ENCODE measurements at places on chromosomes 4 and X. TPM values are rescaled to one million over a fixed set of nuclear protein-coding genes. Genes with fewer than 3 reads are reported as not detected.
A peak's percentile ranks its signal among the peaks of the same experiment; 100 is the strongest.

The PFKFB1 gene
- not detected for total RNA-seq

The GPR82 gene
- not detected for total RNA-seq

The PROM1 gene
- total RNA-seq = 3.1 TPM

The MAOA gene
- 0.32 TPM for total RNA-seq

The YIPF6 gene
- total RNA-seq = 55.5 TPM

The MAGEB10 gene
- total RNA-seq = not detected

The TRIM61 gene
- total RNA-seq = not detected

The GABRE gene
- total RNA-seq = not detected

The CTAG2 gene
- total RNA-seq = 1.0 TPM

DNA sequence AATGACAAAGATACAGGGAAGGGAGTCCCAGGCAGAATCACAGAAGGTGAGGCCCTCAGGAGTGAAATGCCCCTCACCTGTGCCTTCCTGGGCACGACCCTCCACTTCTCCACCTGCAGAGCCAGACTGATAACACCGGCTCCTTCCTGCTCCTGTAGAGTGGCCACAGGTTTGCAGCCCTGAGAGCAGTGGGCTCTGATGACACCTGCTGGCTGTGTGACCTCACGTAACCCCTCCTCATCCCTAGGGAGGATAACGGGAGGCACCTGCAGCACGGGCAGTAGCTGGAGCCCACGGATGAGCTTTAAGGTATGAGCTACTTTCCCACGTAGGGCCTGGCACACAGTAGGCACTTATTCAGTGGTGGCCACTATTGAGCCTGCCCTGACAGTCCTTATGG lies 25.5 kb upstream of the MAN2B2 start:
- DNase-seq = no peak

DNA sequence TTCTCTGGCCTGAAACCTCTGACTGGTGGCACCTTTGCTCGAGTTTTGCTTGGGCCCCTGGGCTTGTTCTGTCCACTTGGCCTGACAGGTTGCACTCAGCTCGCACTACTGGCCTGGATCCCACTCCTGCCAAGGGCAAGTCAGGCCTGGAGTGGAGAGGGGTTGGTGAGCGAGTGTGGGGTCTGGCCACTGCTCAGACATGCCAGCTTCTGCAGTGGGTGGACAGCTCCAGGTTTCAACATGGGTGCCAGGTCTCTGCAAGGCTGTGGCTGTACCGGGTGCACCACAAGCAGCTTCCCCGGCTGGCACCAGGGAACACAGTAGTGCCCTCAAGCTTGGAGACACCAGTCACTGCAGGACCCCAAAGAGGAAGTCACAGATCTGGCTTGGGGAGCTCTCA lies 91.6 kb upstream of the CXorf51A start:
- no peak for DNase-seq

- no peak for DNase-seq
Observed at GRCh38 chr4:24089851-24090534, 200.1 kb upstream of the PPARGC1A start.

- no peak for DNase-seq
Observed at GRCh38 chr4:35653451-35653850, 590.9 kb downstream of the ARAP2 start.

GRCh38 chr4:184234155-184234554 lies 16.5 kb upstream of the ENPP6 start:
- DNase-seq = no peak

DNA sequence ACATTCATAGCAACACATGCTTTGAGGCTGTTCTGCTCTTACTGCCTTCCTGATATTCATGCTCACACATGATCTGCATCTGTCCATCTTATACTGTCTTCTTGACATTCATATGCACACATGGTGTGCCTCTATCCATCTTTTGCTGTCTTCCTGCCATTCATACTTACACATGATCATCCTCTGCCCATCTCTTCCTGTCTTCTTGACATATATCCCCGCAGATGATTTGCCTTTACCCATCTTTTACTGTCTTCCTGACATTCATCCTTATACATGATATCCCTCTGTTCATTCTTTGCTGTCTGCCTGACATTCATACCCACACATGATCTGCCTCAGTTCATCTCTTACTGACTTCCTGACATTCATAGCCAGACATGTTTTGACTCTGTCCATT lies 36.8 kb downstream of the SCML1 start:
- no peak for DNase-seq

DNA sequence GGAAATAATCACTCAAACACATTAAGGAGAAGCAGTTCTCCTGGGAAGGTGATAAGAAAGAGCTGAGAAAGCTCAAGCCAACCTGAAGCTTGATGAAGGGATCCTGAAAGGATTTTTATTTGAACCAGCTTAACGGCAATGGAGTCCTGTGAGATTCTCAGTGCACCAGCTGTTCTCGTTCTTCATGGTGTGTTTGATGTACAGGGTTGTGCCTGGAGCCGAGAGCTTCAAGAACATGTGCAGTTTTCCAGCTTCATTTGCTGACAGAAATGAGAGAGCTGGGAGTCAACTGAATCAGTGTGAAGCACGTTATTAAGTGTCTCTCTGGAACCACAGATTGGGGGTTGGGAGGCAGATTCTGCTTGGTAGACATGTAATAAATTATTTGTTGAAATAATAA lies 115.7 kb downstream of the ANKRD50 start:
- no peak for DNase-seq

DNA sequence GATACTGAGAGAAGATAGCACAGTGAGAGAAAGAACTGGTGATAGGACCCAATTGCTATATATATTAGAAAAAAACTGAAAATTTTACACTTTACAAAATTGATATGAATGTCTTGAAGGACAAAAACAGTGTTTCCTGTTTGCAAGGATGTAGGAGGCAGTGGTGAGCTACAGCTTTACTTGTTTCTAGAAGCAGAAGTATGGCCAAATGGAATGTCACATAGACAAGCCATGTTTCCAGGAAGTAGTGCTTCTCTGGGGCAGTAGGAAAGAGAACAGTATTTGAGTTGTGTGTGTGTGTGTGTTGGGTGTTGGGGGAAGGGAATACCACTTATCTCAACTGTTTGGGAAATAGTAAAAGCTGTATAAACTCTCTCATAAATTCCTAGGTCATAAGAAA lies 60.9 kb upstream of the IBSP start:
- DNase-seq = peak; percentile 2

GRCh38 chr4:123553279-123553678 lies 156.7 kb downstream of the SPRY1 start:
- no peak for DNase-seq

DNA sequence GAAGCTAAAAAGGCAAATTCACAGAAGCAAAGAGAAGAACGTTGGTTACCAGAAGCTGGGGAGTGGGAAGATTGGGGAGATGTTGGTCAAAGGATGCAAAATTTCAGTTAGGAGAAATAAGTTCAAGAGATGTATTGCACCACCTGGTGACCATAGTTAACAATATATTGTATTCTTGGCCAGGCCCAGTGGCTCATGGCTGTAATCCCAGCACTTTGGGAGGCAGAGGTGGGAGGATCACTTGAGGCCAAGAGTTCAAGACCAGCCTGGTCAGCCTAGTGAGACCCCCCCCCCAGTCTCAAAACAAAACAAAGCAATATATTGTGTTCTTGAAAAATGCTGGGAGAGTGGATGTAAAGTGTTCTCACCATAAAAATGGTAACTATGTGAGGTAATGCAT lies 67.9 kb downstream of the TAB3 start:
- DNase-seq = peak; percentile 15

- DNase-seq = peak; percentile 2
Observed at GRCh38 chr4:17613761-17614415, 553 bp upstream of the MED28 start.

DNA sequence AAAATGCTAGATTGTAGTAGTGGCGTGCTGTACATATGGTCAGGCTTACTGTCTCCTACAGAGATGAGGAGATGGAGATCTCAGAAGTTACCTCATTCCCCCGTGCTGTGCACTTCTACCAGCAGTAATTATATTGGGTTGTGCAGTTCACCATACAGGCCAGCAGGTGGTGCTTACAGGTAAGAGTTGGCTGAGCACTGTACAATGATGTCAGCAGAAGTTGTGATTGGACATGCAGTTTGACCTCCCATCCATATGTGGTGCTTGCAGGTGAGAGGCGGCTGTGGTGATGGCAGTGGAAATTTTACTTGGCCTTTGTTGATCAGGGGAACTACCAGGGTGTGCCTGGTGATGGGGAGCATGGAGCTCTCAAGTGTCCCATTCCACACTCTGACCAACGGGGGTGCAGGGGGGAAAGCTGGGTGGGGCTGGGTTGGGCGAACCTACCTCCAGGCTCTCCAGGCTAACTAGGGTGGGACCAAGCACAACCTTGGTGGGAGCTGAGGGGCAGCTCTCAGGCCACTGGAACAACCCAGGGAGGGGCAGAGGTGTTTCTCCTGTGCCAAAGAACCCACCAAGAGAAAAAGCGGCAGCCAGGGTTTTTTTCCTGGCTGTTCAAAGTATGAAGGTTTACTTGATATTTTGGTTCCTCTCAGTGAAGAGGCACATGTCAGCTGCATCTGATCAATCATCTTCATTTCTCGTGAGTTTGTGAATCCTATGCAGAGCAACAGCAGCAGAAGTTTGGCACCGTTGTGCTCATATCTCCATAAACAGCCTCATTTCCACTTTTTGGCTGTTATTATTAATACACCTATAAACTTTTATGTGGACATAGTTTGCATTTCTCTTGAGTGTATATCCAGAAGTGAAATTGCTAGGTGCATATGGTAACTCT lies 73.8 kb upstream of the FREM3 start:
- DNase-seq = peak; percentile 79

DNA sequence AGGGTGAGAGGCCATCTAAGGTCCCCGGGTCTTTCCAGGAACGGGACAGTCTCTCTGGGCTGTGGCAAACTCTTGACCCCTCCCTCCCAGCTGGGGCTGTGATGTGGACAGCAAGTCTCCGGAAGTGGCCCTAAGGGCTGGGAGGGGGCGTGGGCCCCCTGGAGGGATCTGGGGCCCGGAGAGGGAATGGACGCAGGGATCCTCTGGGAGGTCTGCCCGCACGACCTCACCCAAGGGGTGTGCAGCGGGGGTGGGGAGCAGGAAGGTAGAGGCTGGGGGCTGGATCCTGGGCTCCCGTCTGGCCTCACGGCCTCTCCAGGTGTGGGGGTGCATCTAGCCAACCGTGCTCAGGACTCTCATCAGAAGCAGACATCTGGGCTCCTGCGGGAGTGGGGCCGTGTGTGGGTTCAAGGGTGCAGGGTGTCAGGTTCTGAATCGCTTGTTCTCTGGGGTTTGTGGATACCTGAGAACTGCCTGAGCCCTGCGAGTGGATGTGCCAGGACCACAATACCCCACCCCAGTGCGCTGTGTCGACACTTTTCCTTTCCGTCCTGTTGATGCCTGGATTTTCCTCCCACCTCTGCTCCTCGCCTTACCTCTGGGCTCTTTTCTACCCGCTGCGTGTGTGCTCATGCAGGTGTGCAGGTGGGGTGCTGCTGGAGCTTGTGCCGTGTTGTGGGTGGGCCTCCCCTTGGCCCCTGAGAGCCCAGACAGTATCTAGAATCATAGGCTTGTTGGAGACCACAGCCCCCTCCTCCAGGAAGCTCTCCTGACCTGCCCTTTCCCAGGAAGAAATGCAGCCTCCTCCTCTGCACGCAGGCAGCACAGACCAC lies 915 bp downstream of the CPZ start:
- no peak for DNase-seq

- DNase-seq = peak; percentile 61
Observed at GRCh38 chr4:185859111-185859510, 47.1 kb upstream of the SORBS2 start.

DNA sequence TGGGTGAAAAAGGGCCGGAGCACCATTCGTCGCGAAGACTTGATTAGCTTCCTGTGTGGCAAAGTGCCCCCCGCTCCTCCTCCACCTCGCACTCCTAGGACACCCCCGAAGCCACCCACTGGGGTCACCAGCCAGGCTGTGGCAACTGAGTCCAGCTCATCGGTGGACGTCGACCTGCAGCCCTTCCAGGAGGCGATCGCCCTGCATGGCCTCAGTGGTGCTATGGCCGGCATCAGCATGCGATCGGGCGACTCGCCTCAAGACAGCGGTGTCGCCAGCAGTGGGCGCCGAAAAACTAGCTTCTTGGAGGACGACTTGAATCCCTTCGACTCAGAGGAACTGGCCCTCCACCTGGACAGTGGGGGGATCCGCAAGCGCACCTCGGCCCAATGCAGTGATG lies 126.8 kb upstream of the CXorf66 start:
- DNase-seq = no peak

- DNase-seq = peak; percentile 24
Observed at GRCh38 chrX:72297953-72298730, 7.6 kb downstream of the CITED1 start.

DNA sequence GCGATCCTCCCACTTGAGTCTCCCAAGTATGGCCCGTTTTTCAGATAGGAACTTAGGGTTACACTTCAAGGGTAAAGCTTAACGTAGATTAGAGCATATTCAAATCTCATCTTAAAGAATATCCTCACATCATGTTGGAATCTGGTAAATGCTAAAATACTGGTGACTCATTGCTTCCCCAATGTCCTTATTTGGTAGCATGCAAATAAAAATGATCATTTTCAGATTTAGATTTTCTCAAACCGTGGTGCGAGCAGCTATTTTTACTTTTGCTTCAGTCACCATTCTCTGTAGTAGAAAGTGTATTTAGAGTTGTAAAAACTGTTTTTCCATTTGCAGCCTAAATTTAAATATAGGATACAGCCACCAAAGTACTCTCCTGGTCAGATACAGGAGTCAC lies 101.5 kb upstream of the MAML3 start:
- no peak for DNase-seq

DNA sequence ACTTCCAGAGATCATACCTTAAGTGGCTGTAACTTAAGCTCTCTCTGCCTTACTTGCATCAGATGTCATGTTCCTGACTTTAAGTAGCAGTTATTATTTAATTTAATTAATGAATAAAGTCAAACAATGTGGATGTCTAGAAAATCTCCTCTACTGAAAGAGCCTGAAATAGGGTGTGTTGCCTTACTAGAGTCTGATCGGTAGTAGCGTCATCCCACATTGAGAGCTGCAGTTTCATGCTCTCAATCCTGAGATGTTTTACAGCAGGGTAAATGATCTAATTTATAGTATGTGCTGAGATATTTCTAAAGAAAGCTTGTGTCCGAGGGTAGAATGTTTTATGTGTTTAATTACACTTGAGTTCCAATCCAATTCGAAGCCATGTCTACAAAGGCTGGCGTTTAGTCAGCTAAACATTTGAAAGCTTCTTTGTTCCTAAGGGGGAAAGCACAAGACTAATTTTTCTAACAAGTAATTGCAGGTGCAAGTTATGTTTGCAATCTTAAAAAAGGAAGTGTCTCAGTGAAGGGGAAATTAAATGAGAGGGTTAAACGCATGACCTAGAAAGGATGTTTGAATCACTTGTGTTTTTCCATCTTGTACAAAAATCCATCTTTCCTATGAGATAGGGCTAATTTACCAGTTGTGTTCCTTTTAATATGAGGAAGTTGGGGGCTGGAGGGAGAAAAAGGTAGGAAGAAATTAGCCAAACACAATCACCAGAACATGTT lies 391.0 kb upstream of the MAGEB2 start:
- DNase-seq = no peak

GRCh38 chrX:7689791-7690412 lies 153.1 kb upstream of the VCX start:
- no peak for DNase-seq

DNA sequence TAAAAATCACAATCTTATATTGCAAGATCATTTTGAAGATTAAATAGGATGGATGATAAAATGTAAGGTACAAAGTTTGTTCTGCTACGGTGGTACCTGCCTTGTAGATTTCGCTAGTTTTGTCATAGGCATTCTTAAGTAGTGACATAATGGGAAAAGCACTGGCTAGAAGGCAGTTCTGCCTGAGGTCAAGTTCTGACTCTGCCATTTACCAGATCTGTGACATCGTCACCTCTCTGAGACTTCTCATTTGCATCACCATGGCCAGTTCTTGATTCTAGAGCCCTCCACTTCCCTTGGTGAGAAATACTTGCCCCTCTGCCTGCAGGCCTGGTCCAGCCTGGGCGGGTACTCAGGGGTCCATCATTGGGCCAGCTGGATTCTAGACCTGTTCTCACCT lies 85.2 kb downstream of the HS3ST1 start:
- DNase-seq = no peak
